ENCODE measurements at places on chromosomes 11 and 22.

DNA sequence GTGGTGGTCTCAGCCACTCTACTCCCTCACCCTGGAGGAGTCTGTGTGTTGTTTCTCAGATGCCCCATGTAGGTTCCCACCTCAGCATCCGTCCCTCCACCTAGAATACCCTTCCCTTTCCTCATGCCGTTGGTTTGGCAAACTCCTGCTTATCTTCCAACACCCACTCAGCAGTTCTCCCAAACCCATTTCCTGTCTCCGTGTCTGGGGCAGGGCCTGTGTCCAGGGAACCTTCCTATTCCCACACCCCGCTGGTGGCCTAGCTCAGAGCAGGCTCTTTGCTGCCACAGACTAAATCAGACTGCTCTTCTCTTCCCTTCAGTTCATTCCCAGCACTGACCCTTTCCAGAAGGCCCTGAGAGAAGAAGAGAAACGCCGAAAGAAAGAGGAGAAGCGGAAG is 7.5 kb upstream of the SREBF2 start:
- no peak for DNase-seq

DNA sequence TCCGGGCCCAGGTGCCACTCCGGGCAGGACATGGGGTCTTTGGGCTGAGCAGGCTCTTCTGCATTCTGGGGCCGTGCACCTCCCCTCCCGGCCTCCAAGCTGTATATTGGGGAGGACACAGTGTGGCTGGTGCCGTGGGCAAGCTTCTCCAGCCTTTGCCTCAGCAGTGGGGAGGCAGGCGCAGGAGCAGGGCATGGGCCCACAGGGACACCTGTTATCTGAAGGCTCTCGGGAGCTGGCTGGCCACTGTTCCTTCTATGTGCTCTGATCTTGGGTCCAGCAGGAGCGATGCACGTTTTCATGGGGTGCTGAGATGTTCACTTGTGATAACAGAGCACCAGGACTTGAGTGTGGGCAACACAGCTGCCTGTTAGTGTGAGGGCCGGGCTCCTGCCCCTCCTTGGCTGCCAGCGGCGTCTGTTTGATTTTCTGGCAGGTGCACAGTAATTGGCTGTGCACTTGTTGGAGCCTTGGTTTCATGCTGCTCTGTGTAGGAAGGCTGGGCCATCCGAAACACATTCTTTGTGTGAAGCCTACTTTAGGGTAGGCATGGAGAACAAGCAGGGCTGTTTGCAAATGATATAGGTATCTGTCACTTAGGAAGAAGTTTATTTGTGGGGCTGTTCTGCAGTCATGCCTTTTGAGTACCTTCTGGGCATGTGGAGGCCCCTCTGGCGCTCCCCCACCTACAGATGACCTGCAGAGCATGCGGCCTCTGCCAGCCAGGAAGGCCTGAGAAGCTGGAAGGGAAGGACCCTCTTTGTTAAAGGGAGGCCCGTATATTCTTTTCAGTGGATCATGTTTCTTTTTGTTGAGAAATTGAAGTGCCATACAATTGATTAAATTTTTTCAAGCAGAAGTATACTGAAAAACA is 201.5 kb downstream of the TBC1D22A start:
- no peak for DNase-seq

DNA sequence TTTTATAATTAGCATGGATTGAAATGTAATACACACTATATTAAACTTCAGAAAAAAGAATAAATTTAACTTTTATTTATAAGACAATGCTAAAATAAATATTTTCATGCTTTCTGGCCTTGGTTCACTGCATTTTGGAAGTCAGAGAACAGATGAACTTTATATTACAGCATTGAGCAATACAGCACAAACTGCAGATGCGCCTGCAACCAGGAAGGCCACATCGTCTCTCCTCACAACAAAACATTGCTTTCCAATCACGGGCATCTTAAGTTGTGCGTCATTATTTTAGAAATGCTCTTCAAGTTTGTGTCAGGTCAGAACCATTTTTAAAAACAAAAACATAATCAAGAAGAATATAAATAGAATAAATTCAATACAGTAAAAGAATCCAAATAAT is 89.3 kb upstream of the CEP126 start:
- DNase-seq, result no peak

- no peak for DNase-seq
These were observed 44.0 kb downstream of the PISD start for GRCh38 chr22:31618057-31618456.

- no peak for DNase-seq
These were observed 60.9 kb downstream of the CELSR1 start for GRCh38 chr22:46476547-46476941.

- DNase-seq, result peak; percentile 73
These were observed 417.8 kb upstream of the CCDC179 start for GRCh38 chr11:23278121-23278520.

GRCh38 chr11:112656772-112657428 is 304.3 kb upstream of the NCAM1 start:
- peak; percentile 89 for DNase-seq

Measured in ELR (cell line).